ENCODE measurements at places on chromosomes 1 and 21.
A peak's percentile ranks its signal among the peaks of the same experiment; 100 is the strongest.

- DNase-seq = peak; percentile 35
Observed at GRCh38 chr1:100463791-100464424, 74.0 kb upstream of the GPR88 start.

- DNase-seq = peak; percentile 16
Observed at GRCh38 chr1:154607106-154607608, 829 bp downstream of the ADAR start.

- DNase-seq = no peak
Observed at GRCh38 chr1:229843627-229844238, 217.7 kb downstream of the URB2 start.

GRCh38 chr1:241639623-241640148 lies 483 bp downstream of the CHML start:
- no peak for DNase-seq

DNA sequence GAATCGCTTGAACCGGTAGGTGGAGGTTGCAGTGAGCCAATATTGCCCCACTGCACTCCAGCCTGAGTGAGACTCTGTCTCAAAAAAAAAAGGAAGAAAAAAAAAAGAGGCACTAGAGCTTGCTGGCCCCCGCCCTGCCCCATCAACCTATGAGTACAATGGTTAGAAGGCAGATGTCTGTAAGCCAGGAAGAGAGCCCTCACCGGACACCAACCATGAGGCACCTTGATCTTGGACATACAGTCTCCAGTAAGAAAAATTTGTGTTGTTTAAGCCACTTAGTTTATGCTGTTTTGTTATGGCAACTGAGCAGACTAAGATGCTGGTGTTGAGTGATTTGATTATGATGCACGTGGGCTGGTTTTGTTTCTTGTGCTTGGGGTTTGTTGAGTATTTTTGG lies 34.2 kb downstream of the DIP2A start:
- DNase-seq = no peak

- DNase-seq = no peak
Observed at GRCh38 chr1:118101515-118101844, 83.5 kb downstream of the SPAG17 start.

GRCh38 chr1:14083706-14084105 lies 383.7 kb downstream of the PRDM2 start:
- no peak for DNase-seq

DNA sequence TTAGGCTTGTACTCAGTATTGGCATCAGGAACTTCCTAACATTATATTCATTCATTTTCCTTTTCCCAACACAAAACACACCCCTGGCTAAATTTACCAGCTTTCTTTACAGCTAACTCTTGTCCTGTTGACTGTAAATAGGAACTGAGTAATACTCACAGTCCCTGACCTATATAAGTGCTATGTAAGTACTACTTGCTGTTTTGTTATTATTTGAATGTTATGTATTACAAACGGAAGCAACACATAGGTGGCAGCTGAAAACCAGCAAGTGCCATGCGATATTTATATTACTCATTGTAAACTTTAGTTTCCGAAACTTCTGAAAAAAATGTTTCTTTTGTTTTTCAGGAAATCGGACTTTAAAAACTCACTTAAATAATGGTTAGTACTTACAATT lies 21.5 kb downstream of the PTGER3 start:
- no peak for DNase-seq

DNA sequence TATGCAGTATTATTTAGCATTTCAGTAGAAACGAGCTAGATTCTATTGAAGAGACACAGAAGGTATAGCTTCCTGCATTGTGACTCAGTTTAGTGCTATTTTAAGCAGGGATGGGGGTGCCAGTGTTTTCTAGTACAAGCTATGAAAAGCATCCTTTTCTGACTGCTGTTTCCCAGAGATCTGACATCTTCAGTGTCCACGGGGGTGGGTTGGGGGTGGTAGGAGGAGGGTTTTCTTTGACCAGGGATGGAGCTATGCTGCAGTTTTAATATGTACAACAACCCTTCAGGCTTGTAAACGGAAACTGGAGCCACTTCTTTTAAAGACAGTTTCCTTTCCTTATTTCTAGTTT lies 2.7 kb upstream of the NEGR1 start:
- no peak for DNase-seq

DNA sequence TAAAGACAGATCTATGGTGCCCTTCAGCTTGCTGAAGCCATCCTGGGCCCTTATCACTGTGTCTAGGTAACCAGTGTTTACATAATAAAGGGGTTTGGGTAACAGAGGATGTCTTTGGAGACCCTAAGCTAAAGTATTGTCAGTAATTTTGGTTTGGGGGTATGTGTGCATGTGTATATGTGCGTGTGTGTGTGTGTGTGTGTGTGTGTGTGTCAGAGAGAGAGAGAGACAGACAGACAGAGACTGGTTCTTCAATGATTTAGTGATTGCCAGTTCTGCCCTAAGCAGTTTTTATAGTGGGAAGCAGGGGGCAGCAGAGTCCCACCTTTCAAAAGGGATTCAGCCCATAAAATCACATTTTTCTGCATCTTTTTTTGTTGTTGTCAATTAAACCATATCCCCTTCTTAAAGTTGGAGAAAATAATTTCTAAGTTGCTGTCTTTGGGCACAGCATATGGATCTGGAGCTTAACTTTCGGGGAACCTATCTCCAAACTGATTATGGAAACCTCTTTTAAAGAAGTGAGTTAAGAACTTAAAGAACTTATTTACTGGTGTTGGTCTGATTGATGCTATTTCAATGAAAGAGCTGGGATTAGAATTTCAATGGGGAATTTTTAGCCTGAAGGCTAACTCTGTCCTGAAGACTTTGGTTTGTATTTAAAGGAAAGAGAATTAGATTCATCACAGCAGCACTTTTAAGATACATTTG lies 51.1 kb downstream of the ZNF326 start:
- no peak for DNase-seq

DNA sequence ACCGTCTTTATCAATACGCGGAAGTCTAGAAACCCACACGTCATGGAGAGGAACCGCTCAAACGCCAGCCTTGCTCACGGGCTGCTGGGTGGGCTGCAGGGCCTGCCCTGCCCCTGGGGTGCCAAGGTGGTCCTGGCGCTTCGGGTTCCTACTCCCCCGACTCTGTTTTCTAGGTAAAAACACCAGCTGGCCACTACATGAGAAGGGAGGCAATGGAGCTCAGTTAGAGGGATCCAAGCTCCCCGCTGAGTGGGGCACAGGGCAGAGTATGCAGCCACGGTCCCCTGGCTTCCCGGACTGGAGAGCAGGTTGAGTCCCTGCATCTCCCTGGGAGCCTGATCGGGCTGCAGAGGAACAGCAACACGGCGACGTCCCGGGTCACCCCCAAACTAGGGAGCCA lies 41.2 kb upstream of the RIPK4 start:
- DNase-seq = no peak

- no peak for DNase-seq
Observed at GRCh38 chr1:4175566-4176405, 275.7 kb upstream of the C1orf174 start.

GRCh38 chr21:28746166-28746565 lies 246.5 kb downstream of the LTN1 start:
- no peak for DNase-seq

DNA sequence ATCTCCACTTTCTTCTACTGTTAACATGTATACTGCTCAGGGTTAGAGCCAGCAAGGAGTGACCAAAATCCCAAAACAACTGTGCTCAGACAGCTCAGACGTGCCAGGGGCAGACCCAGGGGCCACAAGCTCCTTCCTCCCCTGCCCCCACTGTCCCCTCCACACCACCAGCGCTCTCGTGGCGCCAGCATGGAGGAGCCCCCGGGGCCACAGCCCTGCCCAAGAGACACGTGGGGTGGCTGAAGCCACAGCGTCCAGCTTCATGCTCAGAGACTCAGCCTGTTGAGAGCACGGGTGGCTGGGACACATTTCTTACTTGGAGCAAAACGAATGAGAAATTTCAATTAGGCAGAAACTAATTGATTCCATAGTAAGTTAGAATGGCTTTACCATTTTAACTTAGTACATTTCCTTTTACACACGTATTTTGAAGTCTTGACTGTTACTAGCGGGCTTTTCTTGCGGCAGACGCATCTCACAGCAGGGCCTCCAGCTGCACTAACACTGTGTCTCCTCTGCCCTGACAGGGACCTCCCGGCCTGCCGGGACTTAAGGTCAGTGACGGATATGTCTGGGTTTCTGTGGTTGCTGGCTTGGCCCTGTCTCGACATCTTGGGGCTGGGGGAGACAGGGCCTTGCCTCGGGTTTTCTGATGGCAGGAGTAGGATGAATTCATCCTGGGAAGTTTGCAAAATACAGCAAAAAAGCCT lies 54.2 kb downstream of the SLC19A1 start:
- DNase-seq = no peak

- DNase-seq = no peak
Observed at GRCh38 chr1:210239349-210240111, 6.9 kb downstream of the SERTAD4 start.

DNA sequence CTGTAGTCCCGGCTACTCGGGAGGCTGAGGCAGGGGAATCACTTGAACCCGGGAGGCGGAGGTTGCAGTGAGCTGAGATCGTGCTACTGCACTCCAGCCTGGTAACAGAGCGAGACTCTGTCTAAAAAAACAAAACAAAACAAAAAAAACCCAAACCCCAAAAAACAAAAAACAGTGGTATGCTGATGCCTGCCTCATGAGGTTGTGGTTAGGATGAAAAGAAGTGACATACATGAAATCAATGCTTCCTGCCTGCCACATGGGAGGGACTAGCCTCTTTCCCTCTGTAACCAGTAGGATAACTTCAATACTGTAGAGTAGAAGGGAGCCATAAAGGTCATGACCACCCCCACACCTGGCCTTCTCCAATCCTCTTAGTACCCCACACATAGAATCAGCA lies 55.2 kb downstream of the TENT5C start:
- DNase-seq = peak; percentile 91

DNA sequence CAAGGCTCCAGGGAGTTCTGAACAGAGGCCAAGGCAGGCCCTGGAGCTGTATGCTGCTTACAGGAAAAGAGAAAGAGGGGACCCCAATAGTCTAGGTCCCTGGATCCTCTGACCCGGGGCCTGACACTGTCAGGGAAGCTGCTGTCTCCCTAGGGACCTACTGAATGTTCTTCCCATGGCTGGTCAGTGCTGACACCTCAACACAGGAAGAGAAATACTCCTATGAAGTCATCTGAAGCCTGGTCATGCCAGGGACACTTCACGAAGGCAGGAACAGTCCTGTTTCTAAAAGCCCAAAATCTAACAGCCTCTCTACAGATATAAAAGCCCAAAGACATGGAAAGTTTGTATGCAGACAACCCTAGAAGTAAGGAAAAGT lies 1.7 kb upstream of the LAD1 start:
- DNase-seq = no peak

- DNase-seq = no peak
Observed at GRCh38 chr1:234617131-234617985, 7.4 kb upstream of the IRF2BP2 start.

GRCh38 chr1:53459321-53460175 lies at the start of gene DMRTB1:
Gene DMRTB1, plus strand, starts transcription at chr1:53459399. Its CDS starts 55 bp downstream, at chr1:53459454.
- no peak for DNase-seq

DNA sequence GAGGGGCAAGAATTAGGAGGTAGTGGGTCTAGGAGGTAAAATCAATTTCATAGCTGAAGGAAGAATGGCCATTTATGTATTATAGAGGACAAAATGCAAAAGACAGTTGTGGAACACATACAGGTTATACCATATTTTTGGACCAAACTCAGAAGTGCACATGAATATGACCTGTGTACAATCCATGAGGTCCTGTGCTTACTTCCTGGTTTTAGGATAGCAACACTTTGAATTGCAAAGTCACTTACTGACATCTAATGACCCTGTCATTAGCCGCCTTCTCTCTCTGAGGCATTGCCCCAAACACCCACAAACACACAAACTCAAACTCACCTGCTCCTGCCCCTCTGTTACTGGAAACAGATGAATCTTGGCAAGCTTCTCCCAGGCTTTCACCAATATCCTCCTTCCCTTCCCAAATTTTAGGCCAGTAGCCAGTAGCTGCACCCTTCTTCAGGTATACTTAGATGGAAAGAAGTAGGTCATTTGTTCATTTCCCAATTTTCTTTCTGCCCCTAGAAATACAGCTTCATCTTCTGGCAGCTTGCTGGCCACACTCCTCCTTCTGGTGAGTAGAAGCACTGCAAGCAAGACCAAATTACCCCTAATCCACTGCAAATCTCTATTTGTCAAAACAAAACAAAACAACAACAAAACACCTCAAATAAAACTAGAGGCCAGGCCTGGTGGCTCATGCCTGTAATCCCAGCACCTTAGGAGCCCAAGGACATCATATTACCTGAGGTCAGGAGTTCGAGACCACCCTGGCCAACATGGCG lies 13.7 kb upstream of the RPL5 start:
- no peak for DNase-seq

- DNase-seq = no peak
Observed at GRCh38 chr1:60662486-60663044, 419.8 kb upstream of the NFIA start.

- no peak for DNase-seq
Observed at GRCh38 chr1:211633524-211633846, 41.9 kb downstream of the NEK2 start.

DNA sequence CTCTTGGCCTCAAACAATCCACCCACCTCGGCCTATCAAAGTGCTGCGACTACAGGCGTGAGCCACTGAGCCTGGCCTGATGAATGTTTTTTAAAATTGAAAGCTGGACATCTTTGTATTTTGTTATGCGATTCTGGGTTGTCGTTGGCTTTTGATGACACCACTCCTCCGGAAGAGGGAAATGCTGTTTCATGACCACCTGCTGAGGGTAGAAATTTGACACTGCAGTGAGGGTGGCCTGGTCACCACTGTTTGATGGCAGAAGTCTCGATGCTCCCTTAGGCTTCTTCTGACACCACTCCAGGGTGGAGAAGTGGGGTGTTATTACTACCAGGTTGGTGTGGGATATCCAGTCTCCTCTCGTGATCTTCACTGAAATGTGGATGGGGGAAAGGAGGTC lies 357.2 kb downstream of the RGS7 start:
- no peak for DNase-seq

DNA sequence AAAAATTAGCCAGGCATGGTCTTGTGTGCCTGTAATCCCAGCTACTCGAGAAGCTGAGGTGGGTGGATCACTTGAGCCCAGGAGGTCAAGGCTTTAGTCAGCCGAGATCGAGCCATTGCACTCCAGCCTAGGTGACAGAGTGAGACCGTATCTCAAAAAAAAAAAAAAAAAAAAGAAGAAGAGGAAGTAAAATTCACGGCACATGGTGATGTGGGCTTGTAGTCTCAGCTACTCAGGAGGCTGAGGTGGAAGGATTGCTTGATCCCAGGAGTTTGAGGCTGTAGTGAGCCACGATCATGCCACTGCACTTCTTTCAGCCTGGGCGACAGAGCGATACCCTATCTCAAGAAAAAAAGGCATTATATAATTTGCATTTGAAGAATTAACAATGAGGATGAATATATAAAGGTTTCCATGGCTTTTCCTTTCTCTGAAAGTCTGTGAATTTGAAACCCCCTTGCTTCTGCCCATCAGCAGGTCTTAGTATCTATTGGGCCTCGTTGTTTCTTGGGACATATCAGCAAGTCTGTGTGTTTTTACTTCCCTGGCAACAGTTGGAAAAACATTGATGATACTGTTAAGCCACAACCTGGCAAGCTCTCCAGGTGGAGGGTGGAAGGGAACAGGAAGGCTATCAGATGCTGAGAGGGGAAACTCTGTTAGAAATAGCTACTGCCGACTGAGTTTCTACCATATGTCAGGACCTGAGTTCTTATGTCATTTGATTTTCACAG lies 4.6 kb upstream of the PLA2G2D start:
- DNase-seq = no peak
